Mesothelial cell of epicardium (in vitro differentiated cells): ENCODE measurements at places on chromosomes 12 and 14. TPM values are rescaled to one million over a fixed set of nuclear protein-coding genes. Genes with fewer than 3 reads are reported as not detected.

DNA sequence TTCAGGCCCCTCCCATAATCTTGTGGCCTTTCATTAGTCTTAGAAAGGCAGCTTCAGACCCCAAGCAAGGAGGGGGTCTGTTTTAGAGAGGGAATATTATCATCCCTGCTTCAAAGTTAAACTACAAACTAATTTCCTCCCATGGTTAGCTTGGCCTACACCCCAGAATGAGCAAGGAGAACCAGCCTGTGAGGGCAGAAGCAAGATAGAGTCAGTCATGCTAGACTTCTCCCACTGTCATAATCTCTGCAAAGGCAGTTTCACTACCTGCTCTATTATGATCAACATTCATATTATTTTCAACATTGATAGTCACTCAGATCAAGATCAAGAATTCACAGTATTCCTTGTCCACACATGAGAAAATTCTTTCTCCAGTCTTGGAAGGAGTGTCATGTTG lies 105.1 kb downstream of the GXYLT1 start:
- no peak overlapping the region for H3K4me3 ChIP-seq
- H3K27me3 ChIP-seq: no peaks in the 10 kb centered on the region
- H3K36me3 ChIP-seq: peaks cover 8% of the 10 kb centered on the region
- H3K27ac ChIP-seq: no peak overlapping the region

- H3K27me3 ChIP-seq: peaks cover 5% of the 10 kb centered on the region
- H3K4me1 ChIP-seq: peaks cover 17% of the 10 kb centered on the region
- DNase-seq: no peak
- H3K27ac ChIP-seq: peak overlapping the region; percentile 61
- no peaks in the 10 kb centered on the region for H3K36me3 ChIP-seq
Observed at GRCh38 chr12:55850893-55851292, 8.2 kb upstream of the MMP19 start.

- peaks cover 47% of the 10 kb centered on the region for H3K4me1 ChIP-seq
- H3K4me3 ChIP-seq: no peak overlapping the region
- no peaks in the 10 kb centered on the region for H3K36me3 ChIP-seq
- DNase-seq: no peak
Observed at GRCh38 chr14:54301359-54301758, 95.4 kb upstream of the CDKN3 start.

DNA sequence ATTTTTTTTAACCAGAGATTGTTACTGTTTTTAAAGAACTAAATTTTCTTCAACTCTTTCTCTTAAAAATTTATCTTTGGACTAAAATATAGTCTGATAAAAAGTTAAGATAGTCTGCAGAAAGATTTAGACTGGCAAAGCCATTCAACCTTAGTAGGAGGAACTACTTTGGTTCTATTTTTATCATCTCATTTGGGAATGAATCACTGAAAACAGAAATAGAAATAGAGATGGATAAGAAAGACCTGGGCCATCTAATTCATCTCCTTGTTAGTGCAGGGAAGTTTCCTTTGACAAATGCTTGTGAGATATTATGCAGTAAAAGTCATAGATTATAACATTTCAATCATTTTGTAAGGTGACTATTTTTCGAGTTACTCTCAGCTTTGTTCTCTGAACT lies 263.2 kb upstream of the NPAS3 start:
- H3K27ac ChIP-seq: no peak overlapping the region
- no peaks in the 10 kb centered on the region for H3K36me3 ChIP-seq

GRCh38 chr12:14841761-14842160 lies 1.6 kb downstream of the ART4 start:
- H3K36me3 ChIP-seq: peaks cover 6% of the 10 kb centered on the region
- DNase-seq: no peak
- H3K4me3 ChIP-seq: no peak overlapping the region
- H3K27ac ChIP-seq: peak overlapping the region; percentile 92

Gene PPP2R3C
- 24.3 to 25.2 TPM (median 25.2 TPM) in 3 replicates for total RNA-seq

Gene LRTM2
- 0.45 to 0.47 TPM in 2 of 3 replicates, not detected in the other for total RNA-seq

DNA sequence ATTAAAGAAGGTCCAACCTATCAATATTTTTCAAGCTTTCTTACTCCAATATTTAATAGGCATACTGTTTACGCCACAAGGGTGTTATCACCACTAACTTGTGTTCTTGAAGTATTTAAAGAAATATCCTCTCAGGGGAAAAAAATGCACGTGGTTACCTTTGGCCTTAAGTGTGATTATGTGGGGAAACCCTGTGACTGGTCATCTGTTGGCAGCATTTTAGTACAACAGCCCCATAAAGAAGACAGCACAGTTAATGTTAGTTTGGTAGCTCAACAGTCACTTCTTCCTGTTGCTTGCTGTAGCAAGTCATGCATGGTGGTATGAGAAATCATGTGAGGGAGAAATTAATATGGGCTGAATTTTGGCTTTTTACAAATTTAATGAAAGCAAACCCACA lies 1021.5 kb upstream of the TMEM132C start:
- H3K27me3 ChIP-seq: peaks cover 2% of the 10 kb centered on the region
- H3K27ac ChIP-seq: no peak overlapping the region
- H3K36me3 ChIP-seq: no peaks in the 10 kb centered on the region
- H3K4me3 ChIP-seq: no peak overlapping the region
- no peaks in the 10 kb centered on the region for H3K4me1 ChIP-seq

GRCh38 chr12:45327823-45328383 lies 112.0 kb downstream of the ANO6 start:
- no peak for DNase-seq
- no peak overlapping the region for H3K4me3 ChIP-seq
- H3K4me1 ChIP-seq: no peaks in the 10 kb centered on the region
- H3K27ac ChIP-seq: no peak overlapping the region
- no peaks in the 10 kb centered on the region for H3K27me3 ChIP-seq

GRCh38 chr12:108333898-108334699 lies 5.0 kb downstream of the CMKLR1 start:
- peaks cover 15% of the 10 kb centered on the region for H3K27me3 ChIP-seq
- H3K27ac ChIP-seq: no peak overlapping the region
- H3K36me3 ChIP-seq: no peaks in the 10 kb centered on the region
